Retinal pigment epithelial cell (primary cell): ENCODE measurements at places on chromosomes 2 and 18.

DNA sequence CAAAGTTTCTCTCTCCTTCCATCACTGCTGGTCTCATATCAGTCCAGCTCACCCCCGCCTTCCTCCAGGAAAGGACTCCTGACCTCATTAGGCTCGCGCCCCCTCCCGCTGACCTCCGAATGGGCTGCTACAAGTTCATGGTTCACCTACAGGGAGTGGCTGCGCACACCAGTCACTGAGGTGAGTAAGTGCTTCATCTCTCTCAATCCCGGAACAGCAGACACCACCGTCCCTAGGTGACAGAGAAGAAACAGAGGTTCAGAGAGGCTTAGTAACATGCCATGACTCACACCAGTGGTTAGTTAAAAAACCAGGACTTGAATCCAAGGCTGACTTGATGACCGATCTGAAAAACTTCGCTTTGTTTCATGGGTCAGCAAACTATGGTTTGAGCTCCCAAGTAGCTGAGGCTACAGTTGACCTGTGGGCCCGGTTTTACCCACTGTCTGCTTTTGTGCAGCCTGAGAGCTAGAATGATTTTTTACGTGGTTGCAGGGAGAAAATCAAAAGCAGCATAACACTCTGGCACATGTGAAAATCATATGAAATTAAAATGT, 42.0 kb downstream of the ZFP36L2 start:
- no peak for DNase-seq

- no peak for DNase-seq
Observed at GRCh38 chr2:235255693-235256092, 238.2 kb upstream of the AGAP1 start.

DNA sequence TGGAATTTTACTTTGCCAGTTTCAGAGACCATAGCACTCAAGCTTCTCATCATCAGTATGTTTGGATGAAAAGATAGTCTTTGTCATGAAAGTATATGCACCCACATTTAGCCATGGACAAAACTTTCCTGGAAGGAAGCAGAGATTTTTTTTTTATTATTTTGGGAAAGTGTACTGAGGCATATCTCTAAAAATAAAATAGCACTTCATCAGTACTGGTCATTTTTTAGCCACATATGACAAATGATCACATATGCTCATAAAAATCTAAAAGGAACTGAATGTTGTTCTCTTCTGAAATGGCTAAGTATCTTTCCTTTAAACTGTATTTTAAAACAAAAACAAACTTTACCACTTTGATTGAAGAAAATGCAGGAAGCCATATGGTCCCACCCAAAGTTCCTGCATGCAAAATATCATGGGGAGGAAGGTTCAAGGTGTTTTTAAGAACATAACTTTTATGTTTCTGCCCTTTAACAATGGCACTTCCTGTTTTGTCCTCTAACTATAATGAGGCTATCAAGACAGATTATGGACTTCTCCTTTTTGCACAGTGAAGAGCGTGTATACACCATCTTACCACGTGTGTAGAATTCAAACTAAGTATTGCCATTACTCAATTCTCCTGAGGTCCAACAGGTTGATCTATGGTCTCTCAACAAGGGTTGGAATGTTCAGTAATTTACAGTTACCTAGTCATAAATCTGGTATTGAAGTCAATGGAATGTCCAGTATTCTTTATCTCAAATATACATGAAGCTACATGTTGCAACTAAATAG, 77.1 kb upstream of the SLC39A10 start:
- DNase-seq: no peak

GRCh38 chr2:205771031-205771430, 88.7 kb downstream of the NRP2 start:
- no peak for DNase-seq

DNA sequence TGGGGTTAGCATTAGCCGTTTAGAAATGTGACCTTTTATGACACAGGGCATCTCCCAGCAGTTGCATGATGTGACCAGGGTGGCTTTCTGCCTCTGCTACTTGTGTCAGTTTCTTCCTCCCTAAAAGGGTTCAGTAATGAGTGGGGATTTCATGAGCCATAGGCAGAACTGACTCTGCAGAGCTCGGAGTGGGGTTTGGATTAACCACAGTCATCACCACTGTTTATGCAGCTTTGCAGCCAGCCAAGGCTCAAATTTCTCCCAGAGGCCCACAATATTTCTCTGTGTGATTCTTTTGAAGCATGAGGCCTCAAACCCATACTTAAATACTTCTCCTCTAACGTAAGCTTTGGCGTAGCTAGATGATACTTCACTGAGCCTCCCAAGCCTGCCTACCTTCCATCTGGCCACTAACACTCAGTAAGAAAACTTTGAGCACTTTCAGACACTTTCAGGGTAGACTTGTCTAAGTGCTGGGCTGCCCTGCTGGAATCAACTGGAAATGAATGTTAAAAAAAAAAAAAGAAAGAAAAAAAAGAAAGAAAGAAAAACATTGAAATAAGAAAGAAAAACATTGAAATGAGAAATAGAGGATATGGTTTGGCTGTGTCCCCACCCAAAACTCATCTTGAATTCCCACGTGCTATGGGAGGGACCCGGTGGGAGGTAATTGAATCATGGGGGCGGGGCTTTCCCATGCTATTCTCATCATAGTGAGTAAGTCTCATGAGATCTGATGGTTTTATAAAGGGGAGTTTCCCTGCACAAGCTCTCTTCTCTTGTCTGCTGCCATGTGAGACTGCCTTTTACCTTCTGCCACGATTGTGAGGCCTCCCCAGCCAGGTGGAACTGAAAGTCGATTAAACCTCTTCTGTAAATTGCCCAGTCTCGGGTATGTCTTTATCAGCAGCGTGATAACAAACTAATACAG, 11.5 kb upstream of the LAPTM4A start:
- no peak for DNase-seq

DNA sequence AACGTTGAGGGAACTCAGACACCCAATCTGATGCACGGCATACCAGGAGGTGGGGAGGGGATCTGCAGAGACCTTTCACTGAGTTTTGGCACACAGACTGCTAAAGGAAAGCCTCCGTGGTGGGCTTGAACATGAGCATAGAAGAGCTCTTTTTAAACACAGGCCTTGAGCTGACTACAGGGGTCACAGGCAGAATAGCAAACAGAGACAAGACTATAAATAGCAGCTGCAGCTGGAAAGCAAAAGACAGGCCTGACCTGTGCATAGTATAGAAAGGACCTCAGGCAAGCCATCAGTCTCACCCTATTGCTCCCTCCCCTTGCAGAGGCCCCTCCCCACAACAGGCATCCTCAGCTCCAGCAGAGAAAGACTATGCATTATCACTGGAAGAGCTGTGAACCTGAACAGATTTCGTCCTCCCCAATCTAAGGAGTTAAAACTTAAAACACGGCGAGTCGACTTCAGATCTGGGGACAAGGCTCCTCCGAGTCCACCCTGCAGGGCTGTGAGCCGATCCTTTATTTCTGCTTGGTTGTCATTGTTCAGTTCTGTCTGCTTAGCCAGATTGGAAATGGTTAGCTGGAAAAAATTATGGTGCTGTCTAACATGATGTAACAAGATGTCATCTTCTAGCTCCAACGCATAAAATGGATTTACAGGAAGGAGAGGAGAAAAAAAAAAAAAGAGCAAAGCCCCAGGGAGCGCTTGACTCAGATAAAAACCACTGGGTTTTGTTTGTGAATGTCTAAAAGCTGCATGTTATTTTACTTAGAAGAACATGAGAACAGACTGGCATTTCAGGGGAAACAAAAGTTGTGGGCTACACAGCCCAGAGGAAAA, 25.2 kb upstream of the LCLAT1 start:
- no peak for DNase-seq

- no peak for DNase-seq
Observed at GRCh38 chr2:29518010-29518409, 402.8 kb downstream of the CLIP4 start.

DNA sequence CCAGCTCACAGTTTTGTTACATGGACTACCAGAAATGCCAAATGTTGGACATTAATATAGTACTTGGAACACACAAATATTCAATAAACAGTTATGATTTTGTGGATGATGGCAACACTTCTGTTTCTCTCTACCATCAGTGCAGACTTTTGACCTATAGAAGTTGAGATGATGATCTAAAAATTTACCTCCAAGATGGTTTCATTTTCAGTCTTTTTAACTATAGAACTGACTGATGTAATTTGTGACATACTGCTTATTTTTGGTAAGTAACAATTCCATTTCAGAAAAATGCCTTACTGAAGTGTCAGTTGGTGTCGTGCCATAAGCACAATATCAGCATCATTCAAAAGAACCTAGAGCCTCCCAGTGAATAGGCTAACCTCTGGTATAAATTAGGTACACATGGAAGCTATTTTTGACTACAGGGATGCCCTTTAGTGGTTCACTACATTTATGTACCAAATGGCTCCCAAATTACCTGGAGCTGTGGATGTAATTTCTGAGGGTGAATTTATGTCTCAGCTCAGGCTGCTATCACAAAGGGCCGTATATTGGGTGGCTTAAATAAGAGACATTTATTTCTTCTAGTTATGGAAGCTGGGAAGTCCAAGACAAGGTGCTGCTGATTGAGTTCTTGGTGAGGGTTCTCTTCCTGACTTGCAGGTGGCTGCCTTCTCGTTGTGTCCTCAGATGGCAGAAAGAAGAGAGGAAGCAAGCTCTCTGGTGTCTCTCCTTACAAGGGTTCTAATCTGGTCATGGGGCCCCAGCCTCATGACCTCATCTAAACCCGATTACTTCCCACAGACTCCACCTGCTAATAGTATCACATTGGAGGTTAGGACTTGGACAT, 66.5 kb downstream of the ALPK2 start:
- DNase-seq: no peak

DNA sequence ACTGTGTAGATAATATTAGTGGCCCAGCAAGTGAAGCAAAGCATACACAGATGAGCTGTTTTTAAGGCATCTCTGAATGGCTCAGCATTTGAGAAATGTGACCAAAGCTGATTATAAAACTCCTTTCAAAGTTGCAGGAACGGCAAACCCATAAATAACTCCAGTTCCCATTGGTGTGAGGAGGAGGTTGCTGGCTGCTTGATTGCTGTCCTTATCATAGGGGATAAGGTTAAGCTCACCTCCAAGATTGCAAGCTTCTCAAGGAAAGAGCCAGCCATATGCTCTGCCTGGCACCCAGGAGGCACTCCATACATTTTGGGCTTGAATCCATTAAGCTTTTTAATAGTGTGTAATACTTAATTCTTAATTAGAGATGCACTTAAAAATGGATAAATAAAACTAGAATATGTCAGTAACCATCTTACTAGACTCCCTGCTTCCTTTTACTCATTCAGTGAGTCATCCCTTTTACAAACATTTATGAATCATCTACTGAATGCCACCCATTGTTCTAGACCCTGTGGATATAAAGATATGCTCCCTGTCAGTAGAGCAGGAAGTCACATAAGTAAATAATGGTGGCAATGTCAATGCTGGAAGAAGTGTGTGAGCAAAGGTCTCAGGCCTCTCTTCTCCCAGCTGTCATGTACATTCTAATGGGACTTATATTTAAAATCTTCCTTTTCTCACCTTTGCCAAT, 99.3 kb downstream of the SPATS2L start:
- peak; percentile 85 for DNase-seq

DNA sequence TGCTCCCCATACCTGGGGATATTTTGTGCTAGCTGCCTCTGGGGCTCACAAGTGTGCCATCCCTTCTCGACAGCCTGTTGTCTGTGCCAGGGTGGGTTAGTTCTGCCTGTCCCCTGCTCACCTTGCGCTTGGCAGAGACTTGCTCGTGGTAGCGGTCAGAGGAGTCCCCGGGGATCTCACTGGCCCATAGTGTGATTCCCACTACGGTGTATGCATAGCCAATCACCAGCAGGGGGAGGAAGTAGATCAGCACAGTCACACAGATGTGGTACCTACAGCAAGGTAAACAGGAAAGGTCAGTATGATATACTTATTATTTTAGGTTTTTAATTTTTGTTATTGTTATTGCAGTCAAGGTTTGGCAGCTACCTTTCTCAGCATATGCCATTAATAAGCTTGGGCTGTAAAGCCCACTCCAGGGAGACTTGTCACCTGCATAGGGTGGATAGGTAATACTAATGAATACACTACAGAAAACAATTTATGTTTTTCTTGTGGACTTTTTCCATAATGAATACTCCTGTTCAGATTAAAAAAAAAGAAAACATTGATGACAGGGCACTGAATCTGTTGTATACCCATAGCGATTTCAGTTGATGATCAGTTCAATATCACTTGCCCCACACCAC, 95.2 kb downstream of the POLE4 start:
- no peak for DNase-seq

DNA sequence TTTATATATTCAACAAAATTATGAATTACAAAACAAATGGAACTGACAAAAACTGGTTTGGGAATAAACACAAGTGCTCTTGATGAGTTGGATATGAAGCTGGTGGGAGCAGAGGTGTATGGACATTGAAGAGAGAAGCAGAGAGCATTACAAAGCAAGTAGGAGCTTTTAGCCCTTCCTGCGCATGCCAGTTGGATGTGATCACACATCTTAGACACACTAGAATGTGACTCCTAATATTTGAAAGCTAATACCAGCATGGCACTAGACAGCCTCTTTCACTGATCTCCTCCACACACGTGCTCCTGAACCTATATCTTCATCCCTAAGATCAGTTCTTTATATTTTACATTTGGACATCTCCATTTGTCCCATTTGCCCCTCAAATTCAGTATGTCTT, 298.1 kb downstream of the MTX2 start:
- DNase-seq: no peak

DNA sequence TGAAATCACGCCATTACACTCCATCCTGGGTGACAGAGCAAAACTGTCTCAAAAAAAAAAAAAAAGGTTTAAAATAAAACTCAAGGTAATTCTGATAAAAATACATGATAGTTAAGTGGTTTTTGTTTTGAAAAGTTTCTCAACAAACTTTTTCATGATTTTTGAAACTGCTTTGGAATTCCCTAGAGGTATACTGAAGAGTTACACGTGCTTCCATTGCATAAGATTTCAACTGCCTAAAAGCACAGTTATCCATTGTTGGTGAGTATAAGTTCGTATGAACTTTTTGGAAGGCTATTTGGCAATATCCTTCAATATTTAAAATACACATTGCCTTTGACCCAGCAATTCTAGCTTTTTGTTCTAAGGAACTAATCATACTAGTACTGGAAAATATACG, 74.9 kb downstream of the USP34 start:
- no peak for DNase-seq

DNA sequence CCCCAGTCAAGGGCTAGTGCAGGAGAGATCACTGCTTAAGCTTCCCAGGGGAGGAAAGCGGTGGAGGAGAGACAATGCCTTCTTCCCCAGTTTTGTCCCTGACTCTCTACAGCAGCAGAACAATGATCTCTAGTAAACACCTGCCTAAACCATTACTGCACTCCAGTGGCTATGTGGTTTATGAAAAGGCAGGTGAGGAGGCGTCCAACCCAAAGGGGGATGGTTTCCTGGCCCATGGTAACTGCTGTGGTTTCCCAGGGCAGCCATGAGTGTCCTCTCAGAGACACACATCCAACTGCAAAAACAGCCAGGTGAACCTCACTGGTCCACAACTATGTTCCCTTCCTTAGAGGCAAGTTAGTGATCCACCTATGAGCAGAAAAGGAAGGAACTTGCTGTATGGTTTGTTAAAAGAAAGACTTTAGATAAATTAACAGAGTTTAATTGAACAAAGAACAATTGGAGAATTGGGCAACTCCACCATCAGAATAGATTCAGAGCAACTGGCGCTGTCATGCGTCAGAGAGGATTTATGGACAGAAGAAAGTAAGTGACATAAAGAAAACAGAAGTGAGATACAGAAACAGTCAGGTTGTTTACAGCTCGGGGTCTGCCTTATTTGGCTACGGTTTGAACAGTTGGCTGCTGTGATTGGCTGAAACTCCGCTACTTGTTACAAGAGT, 4.8 kb upstream of the TTC39C start:
- DNase-seq: no peak
